NCI-H1436 treated with DMSO at 0.1 percent for 48 hours (cell line): ENCODE measurements at places on chromosomes 3 and 15.

- no peak for DNase-seq
Measured at GRCh38 chr15:46442901-46443590, 808.2 kb downstream of the SQOR start.

GRCh38 chr15:60660290-60661051 is 181.5 kb upstream of the ICE2 start:
- no peak for DNase-seq

DNA sequence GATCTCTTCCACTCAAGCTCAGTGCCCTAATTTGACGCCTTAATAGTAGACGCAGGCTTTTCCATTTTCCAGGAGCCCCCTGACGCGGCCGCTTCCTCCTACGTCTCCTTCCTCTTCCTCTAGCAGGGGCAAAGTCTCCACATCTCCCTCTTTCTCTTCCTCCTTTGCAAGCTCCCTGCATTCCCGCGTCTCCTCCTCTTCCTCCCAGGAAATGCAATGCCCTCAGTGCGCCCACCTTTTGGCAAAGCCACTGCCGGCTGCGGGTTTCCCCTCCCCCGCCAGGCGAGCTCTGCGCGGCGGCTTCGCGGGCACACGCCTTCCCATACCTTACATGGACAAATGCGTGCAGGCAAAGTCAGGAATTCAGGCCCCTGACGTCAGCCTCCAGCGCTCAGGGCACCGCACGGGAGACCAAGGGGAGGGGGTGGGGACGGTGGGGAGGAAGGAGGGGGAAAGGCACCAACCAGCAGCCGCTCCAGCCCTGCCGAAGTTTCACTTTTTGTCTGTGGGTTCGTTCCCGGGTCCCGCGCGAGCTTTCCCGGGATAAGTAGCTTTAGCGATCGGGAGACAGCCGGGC is 432 bp upstream of the LPP start:
- DNase-seq: no peak

DNA sequence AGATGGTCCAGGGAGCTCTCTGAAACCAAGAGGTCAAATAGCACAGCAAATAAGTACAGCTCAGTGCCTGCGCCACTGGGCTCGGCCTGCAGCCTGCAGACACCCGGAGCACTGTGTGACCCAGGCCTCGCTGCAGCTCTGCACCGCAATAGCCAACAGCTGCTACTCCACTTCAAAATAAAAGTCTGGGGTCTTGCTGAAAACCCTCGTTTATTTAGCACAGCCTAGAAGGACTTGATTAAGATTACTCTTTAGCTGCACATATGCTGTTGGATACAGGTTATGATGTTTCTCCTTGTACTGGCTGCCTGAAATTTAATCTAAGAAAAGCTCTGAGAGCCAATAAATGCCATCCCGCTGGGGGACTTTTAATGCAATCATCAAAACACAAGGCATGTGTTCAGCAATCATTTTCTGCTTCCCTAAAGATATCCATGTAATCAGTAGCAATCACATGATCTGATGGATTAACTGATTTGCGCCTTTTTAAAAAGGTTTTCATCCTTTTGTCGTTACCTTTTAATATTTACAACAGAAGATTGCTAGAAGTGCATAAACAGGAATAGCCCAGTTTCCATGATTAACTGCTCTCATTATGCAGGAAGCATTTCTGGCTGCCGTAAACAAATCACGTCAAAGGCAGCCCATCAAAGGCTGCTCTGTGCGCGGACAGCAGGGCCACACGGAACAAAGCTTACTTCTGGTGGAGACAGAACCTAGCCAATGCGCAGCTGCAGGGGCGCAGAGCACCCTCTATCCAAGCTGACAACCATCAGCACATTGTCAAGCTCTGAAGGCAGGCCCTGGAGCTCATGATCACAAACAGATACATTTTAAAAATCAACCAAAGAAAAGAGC is 58.8 kb downstream of the CLASP2 start:
- DNase-seq: peak; percentile 15

DNA sequence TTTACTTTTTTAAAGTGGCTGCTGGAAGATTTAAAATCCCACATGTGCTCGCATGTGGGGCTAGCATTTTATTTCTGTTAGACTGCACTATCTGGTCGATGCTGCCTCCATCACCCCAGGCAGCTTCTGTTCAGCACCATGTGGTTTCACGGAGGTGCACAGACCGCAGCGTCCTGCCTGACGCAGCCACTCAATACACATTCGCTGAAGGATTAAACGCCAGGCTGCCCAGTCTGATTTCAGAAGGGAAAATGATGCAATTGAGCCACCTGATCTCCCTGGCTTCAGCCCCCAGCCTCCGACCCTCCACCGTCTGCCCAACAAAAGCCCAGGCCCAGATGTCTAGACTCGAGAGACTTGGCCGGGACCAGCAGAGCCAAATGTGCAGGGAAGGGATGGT is 84.5 kb downstream of the MEGF11 start:
- DNase-seq: no peak

DNA sequence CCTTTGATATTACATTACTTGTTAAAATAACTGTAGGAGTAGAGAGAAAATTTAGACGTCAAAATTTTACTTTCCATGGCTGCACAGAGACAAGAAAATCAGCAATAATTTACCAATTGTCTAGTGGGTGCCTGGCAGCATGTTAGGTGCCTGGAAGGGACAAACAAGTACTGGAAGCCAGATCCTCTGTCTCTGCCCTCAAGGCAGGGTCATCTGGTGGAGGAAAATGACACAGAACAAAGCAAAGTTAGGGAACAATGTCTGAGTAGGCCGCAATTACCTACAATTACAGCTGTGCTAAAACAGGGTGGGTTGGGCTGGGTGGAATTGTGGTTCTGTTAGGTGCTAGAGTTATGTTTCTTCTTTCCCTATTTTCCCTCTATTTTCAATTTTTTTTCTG is 7.4 kb downstream of the CCDC174 start:
- DNase-seq: no peak

GRCh38 chr3:78139166-78139565 is 1099.3 kb downstream of the ROBO2 start:
- no peak for DNase-seq

- no peak for DNase-seq
Measured at GRCh38 chr3:12098400-12098799, 60.3 kb downstream of the TIMP4 start.

GRCh38 chr3:129398803-129399144 is 29.7 kb downstream of the EFCAB12 start:
- DNase-seq: no peak

DNA sequence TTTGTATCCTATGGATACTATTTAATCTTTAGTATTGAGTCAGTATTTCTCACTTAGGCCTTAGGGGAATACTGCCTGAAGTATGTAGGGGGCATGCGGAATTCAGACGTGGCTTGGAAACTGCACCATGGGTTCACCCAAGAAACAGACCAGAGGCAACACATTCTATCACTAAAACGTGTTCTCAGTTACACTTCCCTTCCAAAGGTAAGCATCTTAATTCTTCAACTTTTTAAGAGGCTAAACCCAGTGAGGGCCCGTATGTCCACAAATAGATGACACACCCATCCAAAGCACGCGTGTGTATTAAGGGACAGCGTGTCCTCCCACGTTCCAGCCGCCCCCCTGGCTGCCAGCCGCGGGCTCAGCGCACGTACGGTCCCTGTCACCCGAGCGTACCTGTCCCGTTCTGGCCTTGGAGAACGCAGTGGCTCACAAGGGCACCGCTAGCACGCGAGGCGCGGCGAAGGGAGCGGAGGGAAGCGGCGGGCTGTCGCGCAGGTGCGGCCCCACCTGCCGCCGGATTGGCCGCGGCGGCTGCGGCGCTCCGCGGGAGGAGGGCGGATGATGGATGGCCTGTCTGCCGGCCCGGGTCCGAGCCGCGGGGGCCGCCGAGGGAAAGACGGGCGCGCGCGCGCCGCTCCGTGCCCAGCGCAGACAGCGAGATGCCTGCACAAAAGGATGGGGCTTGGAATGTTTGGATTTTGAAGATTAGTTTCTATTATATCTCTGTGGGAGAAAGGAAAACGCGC is 1003.9 kb upstream of the NR2F2 start:
- no peak for DNase-seq

DNA sequence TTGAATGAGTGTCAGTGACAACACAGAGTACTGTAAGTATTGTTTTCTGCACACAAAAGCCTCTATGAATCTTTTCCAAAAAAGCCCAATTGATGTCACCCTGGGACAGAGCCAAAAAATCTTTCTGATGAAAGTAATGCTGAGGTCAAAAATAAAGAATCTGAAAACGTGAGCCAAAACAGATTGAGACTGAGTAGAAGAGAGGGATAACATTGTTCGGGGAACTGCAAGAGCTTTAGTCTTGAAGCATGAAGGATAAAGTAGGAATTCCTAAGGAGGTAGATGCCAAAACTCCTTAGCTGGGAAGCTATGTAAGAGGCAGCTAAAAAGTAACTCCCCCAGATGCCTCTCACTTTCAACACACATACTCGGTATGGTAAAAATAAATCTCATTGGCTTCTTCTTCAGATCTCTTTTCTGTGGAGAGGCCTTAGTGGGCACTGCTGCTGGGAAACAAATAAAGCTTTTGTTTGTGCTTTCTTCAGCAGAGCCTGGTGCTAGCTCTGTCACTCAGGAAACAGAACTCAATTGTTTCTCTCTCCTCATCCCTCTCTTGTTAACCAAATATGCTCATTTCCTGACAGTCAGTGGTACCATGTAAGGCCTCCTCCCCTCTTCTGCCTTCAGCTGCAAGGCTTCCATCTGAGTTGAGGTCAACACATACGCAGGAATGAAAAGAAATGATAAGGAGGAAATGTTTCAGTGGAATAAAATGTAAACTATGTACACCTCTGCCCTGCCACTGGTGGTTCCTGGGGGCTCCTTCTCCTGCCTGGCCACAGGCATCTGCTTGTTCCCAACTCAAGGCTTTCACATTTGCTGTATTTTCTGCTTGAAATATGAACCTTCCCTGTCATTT is 58.1 kb downstream of the CD200 start:
- no peak for DNase-seq

DNA sequence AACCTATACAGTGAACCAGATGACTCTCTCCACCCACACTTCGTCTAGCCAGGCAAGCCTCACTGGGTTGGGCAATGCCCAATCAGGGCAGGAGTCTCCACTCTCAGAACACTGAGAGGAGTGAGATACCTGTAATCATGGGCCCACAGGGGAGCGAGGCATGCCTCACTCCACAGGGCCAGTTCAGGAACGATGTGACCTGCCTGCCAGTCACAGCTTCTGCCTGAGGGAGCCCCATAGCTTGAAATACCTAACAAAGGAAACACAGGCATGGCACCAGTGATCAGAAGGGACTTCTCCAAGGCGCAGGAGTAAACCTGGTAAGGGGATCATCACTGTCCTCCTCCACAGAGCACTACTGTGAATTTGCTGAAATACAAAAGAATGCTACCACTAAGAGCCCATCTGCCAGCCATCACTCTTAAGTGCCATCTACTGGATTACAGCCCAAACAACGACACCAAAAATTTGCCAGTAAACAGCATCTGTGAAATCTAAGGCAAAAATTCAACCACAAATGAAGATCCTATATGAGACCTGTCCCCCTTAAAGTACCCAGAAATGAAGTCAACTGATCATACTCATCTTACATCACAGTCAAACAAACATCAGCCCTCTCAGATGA is 689.9 kb upstream of the SEMA6D start:
- no peak for DNase-seq

GRCh38 chr3:184289426-184289938 is 9.6 kb upstream of the PSMD2 start:
- DNase-seq: peak; percentile 53

DNA sequence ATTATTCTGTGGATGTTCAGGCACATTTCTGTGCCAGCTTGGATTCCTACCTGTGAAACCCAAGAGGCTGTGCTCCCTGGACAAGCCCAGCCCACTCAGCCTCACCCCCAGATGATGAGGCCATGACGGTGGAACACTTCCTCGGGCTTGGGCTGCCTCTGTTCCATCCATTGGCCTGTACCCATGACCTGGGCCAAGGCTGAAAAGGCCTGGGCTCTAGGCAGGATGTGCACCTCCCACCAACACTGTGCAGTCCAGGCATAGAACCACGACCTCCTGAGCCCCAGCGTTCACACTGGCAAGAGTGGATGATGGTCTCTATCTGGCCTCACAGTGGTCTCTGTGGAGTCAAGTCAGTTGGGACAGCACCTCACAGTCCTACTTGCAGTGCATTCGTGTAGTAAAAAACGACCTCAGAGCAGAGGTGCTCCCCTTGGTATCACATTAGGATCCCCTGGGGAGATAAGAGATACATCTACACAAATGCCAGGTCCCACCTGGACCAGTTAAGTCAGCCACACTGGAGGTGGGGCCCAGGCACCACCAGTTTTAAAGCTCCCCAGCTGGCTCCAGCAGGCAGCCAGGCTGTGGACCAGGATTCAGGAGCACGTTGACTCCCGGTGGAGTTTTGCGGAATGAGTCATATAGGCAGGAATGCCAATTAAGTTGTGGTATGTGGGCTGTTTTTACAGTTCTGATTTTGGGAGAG is 39.0 kb upstream of the IGF1R start:
- DNase-seq: no peak

DNA sequence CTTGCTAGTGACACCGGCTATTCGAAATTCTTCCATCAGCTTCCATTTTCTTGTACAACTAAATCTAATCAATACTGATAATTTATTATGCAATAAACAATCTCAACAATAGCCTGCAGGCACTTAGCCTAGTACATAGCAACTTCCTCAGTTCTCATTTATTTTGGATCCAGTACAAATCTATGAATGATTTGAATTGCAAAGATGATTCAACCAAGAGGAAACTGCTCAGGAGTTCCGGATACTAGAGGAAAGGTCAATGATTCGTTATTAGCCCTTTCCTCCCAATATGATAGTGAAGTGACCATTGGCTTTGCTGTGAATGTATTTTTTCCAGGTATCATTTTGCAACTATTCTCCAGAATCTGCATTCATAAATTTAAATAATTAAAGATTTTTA is 827.0 kb downstream of the CADM2 start:
- no peak for DNase-seq

DNA sequence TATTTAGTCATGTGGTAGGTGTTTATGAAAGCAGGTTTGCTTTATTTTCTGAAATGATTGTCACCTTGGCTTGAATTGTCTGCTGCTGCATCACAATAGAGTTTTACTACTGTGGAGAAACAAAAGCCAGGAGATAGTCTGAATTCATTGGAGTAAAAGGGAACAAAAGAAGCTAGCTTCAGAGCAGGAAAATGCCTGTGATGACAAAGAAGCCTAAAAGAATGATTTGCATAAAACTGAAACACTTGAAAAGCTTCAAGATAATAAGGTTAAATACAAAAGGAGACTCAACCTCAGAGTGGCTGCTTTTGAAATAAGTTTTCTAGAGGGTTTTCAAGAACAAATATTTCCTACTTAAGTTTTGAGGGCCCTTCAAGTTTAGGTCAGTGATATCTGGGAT is 138.3 kb downstream of the PTPRG start:
- DNase-seq: no peak

GRCh38 chr15:56718560-56718959 is 14.7 kb downstream of the ZNF280D start:
- no peak for DNase-seq
